ENCODE measurements at places on chromosomes 11 and 22.

- no peak for DNase-seq
Measured at GRCh38 chr11:119121811-119122124, 388 bp downstream of the HINFP start.

- no peak for DNase-seq
Measured at GRCh38 chr11:101987370-101987769, 59.9 kb upstream of the CFAP300 start.

- no peak for DNase-seq
Measured at GRCh38 chr11:69462106-69462951, 19.1 kb upstream of the LINC01488 start.

DNA sequence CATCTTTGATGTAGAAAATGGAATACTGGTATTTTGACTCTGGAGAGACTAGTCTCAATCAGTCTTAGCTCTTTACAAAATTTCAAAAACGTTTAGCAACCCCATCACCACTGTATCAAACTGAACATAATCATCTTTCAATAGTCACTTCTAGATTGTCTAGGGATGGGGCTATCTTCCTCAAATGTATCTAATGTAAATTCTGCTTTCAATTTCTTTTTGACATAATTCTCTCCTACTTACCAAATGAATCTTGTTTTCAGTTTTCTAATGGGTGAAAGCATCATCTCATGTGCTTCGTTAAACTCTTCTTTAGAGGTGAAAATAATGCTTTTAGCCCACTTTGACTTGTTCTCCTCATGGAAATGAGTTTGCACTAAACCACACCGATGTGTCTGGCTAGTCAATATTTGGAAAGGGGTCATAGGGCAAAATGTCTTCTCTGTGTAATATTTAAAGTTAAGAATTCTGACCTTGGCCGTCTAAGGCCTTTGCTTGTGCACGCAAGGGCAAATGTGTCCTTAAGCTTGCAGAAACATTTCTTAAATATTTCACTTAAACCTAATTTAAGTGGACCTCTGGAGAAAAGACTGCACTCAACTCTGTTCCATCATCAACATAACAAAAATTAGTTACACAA lies 5.2 kb downstream of the SIK3 start:
- DNase-seq = no peak

- no peak for DNase-seq
Measured at GRCh38 chr11:28245131-28245530, 136.9 kb downstream of the METTL15 start.

DNA sequence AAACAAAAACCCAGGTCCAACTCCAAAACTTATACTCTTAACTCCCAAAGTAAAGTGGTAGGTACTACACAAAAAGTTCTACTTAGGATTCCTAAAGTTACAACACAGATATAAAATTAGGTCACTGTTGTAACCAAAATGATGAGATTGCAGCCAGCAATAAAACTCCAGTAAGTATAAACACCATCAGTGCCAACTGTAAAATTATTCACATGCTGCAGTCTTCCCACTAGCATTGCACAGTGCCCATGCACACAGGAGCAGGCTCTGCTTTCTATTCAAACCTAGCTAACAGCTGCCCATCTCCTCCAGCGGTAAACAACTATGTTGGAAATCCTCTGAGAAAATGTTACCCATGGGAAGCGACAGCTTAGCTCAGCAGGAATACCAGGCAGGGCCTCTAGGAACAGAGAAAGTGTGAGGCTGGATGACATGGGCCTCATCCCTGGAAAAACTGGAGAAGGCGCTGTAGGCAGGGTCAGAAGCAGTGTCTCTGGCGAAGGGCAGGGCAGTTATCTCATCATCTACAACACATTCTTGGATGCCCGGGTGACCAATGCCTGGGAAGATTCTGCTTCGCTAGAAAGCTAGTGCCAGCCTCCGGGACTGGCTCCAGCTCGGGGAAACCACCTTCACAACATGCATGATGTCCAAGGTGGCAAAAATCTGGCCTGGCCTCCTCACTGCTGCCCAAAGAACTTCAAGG lies 9.1 kb downstream of the CPT1A start:
- no peak for DNase-seq

All from suppressor macrophage (primary cell).